ENCODE measurements at places on chromosomes 6 and 20.
A peak's percentile ranks its signal among the peaks of the same experiment; 100 is the strongest.

- no peak overlapping the region for H3K27ac ChIP-seq
- no peaks in the 10 kb centered on the region for H3K4me1 ChIP-seq
- DNase-seq: no peak
- H3K4me3 ChIP-seq: no peak overlapping the region
- H3K36me3 ChIP-seq: no peaks in the 10 kb centered on the region
- no peaks in the 10 kb centered on the region for H3K27me3 ChIP-seq
These were observed 100.3 kb downstream of the ZNF217 start for GRCh38 chr20:53493311-53493857.

DNA sequence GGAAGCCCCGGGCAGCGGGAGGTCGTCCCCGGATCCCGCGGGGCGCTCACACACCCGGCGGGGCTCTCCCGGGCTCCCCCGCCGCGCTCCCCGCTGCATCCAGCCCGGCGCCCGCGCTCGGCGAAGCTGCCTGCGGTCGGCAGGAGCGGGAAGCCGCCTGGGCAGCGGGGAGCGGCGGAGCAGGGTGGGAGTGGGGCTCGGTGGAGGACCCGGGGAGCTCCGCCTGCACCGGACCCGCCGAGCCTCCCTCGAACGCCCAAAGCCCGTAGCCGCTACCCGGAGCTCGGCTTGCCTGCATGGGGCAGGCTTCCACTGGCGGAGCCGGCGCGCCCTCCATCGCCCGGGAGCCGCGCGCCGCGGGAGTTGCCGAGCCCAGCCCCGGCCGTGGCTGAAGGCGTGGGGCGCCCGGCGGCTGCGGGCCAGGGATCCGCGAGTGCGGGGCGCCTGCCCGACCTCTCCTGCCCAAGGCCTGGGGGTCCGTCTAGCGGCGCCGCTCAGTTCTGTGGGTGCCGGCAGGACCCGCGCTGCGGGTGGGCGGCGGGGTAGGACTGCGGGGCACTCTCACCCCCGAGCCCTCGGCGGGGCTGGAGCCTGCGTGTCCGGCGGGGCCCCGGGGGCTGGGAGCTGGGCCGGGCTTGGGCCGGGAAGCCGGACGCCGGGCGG is 671 bp downstream of the CDH4 start:
- no peaks in the 10 kb centered on the region for H3K4me1 ChIP-seq
- peaks cover 45% of the 10 kb centered on the region for H3K27me3 ChIP-seq
- DNase-seq: no peak
- H3K36me3 ChIP-seq: no peaks in the 10 kb centered on the region
- H3K27ac ChIP-seq: no peak overlapping the region

GRCh38 chr6:24031496-24031895 is 94.5 kb upstream of the NRSN1 start:
- H3K4me1 ChIP-seq: no peaks in the 10 kb centered on the region
- H3K27me3 ChIP-seq: no peaks in the 10 kb centered on the region
- no peak overlapping the region for H3K27ac ChIP-seq
- no peak for DNase-seq
- no peak overlapping the region for H3K4me3 ChIP-seq

- peak overlapping the region; percentile 43 for H3K27ac ChIP-seq
- H3K4me3 ChIP-seq: no peak overlapping the region
- no peaks in the 10 kb centered on the region for H3K27me3 ChIP-seq
- H3K4me1 ChIP-seq: peaks cover 1% of the 10 kb centered on the region
- H3K36me3 ChIP-seq: peaks cover 64% of the 10 kb centered on the region
These were observed 13.6 kb downstream of the PRRC2A start for GRCh38 chr6:31634131-31634530.

- peak overlapping the region; percentile 34 for H3K27ac ChIP-seq
- no peaks in the 10 kb centered on the region for H3K27me3 ChIP-seq
- no peak for DNase-seq
- no peaks in the 10 kb centered on the region for H3K36me3 ChIP-seq
These were observed 14.9 kb downstream of the FGD2 start for GRCh38 chr6:37020381-37020780.

- no peaks in the 10 kb centered on the region for H3K27me3 ChIP-seq
- peaks cover 43% of the 10 kb centered on the region for H3K36me3 ChIP-seq
- H3K4me1 ChIP-seq: peaks cover 3% of the 10 kb centered on the region
- no peak overlapping the region for H3K27ac ChIP-seq
- no peak overlapping the region for H3K4me3 ChIP-seq
These were observed 157.3 kb downstream of the DTNBP1 start for GRCh38 chr6:15505463-15505918.

DNA sequence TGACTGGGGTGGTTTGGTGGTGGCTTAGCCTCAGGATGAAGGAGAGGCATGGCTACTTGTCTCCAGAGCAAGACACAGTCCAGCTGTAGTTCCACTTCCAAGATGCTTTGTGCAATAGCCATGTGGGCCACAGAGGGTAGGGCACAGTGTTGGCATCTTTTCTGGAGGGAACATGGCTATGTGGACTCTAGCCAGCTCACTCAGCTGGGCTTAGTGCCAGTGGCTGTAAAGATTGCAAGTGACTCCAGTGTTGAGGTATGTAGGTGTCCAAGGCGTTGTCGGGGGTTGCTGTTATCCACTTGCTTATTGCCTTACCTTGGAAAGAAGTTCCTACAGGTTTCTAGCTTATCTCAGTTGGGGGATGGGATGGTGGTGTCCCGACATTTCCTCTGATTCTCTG is 233.4 kb downstream of the CD109 start:
- H3K27me3 ChIP-seq: no peaks in the 10 kb centered on the region
- H3K36me3 ChIP-seq: no peaks in the 10 kb centered on the region
- H3K4me3 ChIP-seq: no peak overlapping the region
- H3K27ac ChIP-seq: no peak overlapping the region
- no peaks in the 10 kb centered on the region for H3K4me1 ChIP-seq
- DNase-seq: no peak

DNA sequence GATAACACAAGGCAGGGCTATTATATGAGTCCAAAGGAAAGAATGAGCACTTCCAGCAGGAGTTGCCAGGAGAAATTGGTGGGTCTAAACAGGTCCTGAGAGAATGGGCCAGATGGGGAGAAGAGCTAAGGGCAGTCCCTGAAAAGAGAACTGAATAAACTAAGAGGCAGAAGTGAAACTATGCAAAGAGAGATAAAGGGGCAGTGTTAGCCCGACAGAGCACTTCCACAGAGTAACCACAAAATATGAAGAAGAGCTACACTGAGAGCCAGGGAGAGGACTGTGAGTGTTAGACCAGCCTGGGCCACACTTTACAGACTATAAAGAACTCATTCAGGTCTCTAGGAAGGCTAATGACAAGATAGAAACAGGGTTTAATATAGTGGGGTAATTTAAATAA is 43.8 kb downstream of the RALGAPA2 start:
- peaks cover 4% of the 10 kb centered on the region for H3K36me3 ChIP-seq
- no peaks in the 10 kb centered on the region for H3K27me3 ChIP-seq
- H3K27ac ChIP-seq: no peak overlapping the region
- H3K4me3 ChIP-seq: no peak overlapping the region
- H3K4me1 ChIP-seq: peaks cover 15% of the 10 kb centered on the region

GRCh38 chr20:46945465-46945864 is 50.8 kb downstream of the EYA2 start:
- H3K4me1 ChIP-seq: no peaks in the 10 kb centered on the region
- H3K4me3 ChIP-seq: no peak overlapping the region
- H3K27ac ChIP-seq: no peak overlapping the region

DNA sequence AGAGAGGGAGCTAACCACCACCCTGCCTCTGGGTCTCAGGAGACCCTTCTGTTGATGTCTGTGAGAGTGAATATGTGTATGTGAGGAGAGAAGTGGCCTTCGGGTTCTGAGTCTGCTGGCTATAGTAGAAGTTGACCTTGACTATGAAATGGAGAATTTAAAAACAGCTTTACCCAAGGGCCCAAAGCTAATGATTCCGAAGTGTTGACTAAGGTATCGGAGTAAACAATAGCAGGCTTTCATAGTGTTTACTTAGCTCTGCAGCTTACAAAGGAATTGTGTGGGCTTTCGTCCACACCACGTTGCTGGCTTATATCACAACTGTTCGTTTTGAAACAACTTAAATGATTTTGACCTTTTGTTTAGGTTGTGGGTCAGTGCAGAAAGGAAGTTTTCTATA is 126.5 kb upstream of the JAG1 start:
- no peaks in the 10 kb centered on the region for H3K27me3 ChIP-seq
- H3K36me3 ChIP-seq: no peaks in the 10 kb centered on the region
- DNase-seq: no peak
- no peak overlapping the region for H3K4me3 ChIP-seq

DNA sequence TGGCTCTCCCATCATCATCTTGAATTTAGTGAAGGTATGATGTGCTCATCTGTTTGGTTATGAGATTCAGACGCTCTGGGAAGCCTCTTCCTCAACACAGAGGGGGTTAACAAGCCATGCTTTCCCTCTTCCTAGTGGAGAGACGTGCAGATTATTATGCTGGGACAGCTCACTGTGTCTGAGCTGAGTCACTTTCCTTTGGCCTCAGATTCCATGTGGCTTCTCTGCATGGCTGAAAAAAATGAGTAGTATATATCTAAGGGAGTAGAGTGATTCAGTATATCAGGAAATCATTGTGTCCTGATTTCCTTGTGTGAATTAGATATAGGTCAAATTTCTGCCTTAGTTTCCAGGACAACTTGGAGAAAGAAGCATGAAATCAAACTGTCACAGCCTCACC is 52.6 kb downstream of the FIG4 start:
- H3K27ac ChIP-seq: no peak overlapping the region
- DNase-seq: no peak
- H3K36me3 ChIP-seq: peaks cover 8% of the 10 kb centered on the region
- no peaks in the 10 kb centered on the region for H3K27me3 ChIP-seq

GRCh38 chr20:6038256-6038655 is 15.6 kb downstream of the LRRN4 start:
- H3K4me3 ChIP-seq: no peak overlapping the region
- H3K27ac ChIP-seq: no peak overlapping the region
- DNase-seq: no peak

DNA sequence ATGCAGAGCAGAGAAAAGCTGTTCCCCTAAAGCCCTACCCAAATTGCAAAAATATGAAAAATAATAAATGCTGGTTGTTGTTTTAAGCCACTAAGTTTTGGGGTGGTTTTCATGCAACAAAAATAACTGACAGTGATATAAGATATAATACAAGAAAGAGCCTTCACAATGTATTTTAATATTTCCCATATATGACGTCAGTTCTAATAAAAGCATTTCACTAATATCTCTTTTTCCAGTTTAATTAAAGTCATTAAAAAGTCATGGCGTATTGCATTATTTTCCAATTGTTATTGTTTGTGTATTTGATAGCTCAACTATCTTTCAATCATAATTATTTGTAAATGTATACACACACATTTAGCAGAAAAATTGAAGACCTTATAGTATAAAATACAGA is 134.7 kb upstream of the EPHA7 start:
- H3K36me3 ChIP-seq: no peaks in the 10 kb centered on the region
- no peak overlapping the region for H3K27ac ChIP-seq
- no peaks in the 10 kb centered on the region for H3K27me3 ChIP-seq
- H3K4me3 ChIP-seq: no peak overlapping the region
- DNase-seq: no peak

DNA sequence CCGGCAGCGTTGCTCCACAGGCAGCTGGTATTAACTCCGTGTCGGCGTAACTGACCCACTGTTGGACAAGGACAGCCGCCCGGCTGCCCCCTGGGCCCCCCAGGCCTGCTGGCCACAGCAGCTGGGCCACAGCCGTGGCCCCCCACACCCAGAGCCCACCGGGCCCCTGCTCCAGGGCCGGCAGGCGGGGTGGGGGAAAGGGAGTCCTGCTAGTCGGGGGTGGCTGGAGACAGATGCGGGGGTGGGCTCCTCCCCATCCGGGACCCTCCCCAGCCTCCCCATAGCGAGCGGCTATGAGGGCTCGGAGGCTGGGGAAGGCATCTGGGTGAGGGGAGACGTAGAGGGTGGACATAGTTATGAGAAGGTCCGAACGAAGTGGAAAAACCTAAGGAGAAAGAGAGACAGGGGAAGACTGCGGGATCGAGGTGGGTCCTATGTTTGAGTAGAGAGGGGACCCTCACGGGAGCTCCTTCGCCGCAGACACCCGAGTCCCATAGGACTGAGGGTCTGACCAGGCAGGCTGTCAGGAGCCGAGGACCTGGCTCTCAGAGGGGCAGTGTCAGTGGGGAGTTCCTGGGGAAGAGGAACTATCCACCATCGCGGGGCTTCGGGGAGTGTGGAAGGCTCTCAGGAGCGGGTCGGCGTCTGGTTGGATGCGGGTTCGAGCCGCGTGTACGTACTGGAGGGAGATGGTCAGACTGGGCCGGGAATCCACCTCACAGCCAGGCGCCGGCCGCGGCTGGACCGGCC is 511 bp downstream of the VARS1 start:
- DNase-seq: no peak
- no peaks in the 10 kb centered on the region for H3K27me3 ChIP-seq
- H3K4me3 ChIP-seq: peak overlapping the region; percentile 79
- peaks cover 25% of the 10 kb centered on the region for H3K4me1 ChIP-seq
- peak overlapping the region; percentile 96 for H3K27ac ChIP-seq

- H3K4me1 ChIP-seq: peaks cover 11% of the 10 kb centered on the region
- peak overlapping the region; percentile 85 for H3K4me3 ChIP-seq
- H3K27ac ChIP-seq: peak overlapping the region; percentile 87
- no peaks in the 10 kb centered on the region for H3K36me3 ChIP-seq
These were observed 8.9 kb upstream of the QKI start for GRCh38 chr6:163405412-163406309.

GRCh38 chr6:38762848-38763247 is 47.7 kb downstream of the DNAH8 start:
- peaks cover 15% of the 10 kb centered on the region for H3K27me3 ChIP-seq
- H3K27ac ChIP-seq: no peak overlapping the region
- no peak overlapping the region for H3K4me3 ChIP-seq
- DNase-seq: no peak

- no peaks in the 10 kb centered on the region for H3K36me3 ChIP-seq
- H3K4me3 ChIP-seq: no peak overlapping the region
- no peak for DNase-seq
- peaks cover 14% of the 10 kb centered on the region for H3K4me1 ChIP-seq
- H3K27ac ChIP-seq: no peak overlapping the region
These were observed 147.5 kb upstream of the SYNDIG1 start for GRCh38 chr20:24321973-24322372.

DNA sequence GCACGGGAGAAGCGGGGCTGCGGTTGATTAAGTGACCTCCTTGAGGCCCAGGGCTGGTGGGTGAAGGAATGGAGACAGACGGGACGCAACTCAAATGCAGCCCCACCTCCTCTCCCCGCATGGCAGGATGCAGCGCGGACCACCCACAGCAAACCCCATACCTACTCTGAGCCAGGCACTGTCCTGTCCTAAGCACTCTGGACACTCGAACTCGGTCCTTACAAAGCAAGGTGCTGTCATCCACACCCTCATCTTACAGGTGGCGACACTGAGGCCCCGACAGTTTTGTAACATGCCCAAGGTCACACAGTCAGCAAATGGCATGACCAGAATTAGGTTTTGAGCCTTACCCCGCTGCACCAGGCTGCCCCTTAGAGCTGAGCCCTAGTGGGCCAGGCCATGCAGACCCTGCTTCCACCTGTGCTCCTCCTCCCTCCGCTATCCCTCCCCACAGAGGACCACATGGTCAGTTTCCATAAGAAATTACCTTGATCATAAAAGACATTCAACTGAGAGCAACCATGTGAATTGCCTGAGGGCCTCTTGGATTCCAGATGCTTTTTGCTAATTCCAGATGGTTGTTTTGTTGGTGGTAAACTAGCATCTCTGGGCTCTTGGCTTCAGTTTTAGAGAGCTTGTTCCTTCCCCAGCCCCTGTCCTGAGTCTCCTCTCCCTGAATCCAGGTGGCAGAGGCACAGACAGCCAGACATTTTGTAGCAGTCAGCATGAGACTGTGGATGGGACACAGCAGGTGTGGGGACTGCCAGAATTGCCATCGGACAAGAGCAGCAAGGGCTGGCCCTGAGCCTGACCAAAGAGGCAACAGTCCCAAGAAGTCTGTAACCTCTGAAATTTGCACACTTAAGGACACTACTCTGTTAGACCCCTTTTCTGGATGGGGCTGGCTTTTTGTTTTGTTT is 171.9 kb upstream of the PMEPA1 start:
- no peaks in the 10 kb centered on the region for H3K4me1 ChIP-seq
- H3K4me3 ChIP-seq: no peak overlapping the region
- no peak for DNase-seq
- H3K27ac ChIP-seq: no peak overlapping the region
- no peaks in the 10 kb centered on the region for H3K27me3 ChIP-seq
